ENCODE measurements at places on chromosomes 6 and 20. TPM values are rescaled to one million over a fixed set of nuclear protein-coding genes. Genes with fewer than 3 reads are reported as not detected.

ZSCAN31 gene
- 7.4 TPM for total RNA-seq

ZMYND8 gene
- 127 TPM for total RNA-seq

TLDC2 gene
- 0.17 TPM for total RNA-seq

PLCB1 gene
- total RNA-seq: 17.5 TPM

ADISSP gene
- 129 TPM for total RNA-seq

- H3K4me1 ChIP-seq: no peaks in the 10 kb centered on the region
- H3K27me3 ChIP-seq: no peaks in the 10 kb centered on the region
- no peak for DNase-seq
- H3K4me3 ChIP-seq: no peak overlapping the region
- H3K36me3 ChIP-seq: peaks cover 47% of the 10 kb centered on the region
These were observed 27.2 kb downstream of the CMTR1 start for GRCh38 chr6:37459981-37460800.

DNA sequence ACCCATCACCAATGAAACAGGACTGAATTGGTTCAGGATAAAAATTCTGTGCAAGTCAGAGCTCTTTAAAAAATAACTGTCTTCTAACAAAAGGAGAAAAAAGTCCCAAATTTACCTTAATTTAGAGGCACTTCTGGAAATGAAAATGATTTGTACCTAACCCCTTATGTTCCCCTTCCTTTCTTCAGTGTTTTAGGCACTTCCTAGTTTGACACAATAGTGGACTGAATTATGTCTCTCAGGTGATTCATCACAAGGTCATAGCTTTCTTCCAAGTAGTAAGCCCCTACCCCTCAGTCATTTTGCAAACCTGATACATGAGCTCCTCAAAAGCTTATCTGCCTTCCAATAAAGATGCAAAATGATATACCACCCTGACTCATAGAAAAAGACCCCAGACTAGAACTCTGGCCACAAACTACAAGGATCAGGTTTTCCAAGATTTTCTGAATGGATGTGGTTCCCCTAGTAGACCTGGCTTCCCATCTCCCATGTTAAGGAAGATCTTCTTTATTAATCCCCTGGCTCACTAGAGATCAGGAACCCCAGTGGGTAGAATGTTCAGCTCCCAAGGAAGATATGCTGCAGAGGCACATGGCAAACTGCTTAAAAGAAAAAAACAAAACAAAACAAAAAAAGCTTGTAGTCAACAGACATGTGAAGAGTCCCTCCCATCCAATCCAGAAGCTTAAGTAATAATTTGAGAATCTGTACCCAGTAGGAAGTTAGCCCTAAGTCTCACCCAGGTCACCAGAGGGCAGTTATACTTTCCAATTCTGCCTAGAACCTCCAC is 3.6 kb downstream of the PPP1R10 start:
- no peaks in the 10 kb centered on the region for H3K27me3 ChIP-seq
- no peak for DNase-seq
- H3K36me3 ChIP-seq: peaks cover 59% of the 10 kb centered on the region
- H3K4me1 ChIP-seq: peaks cover 36% of the 10 kb centered on the region
- H3K27ac ChIP-seq: peak overlapping the region; percentile 93
- H3K4me3 ChIP-seq: peak overlapping the region; percentile 96

GRCh38 chr6:116190550-116190949 is 63.3 kb downstream of the TSPYL4 start:
- DNase-seq: no peak
- H3K4me1 ChIP-seq: no peaks in the 10 kb centered on the region
- no peaks in the 10 kb centered on the region for H3K36me3 ChIP-seq

DNA sequence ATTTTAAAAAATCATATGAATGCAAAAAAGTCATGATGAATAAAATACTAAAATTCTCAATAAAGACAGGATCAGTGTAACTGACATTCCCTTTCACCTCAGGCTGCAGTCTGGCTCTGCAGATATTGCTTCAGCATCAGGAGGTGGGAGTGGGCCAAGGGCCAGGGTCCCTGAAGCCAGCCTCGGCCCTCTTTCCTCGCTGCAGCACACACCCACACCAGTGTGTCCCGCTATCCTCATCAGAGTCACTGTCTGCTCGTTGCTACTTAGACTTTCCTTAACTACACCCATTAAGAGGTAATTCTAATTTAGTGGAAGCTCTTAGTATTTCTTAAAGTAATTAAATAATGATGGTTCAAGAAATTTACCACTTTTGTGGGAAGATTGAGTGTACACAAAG is 298.2 kb downstream of the UBE3D start:
- H3K27ac ChIP-seq: no peak overlapping the region
- H3K27me3 ChIP-seq: no peaks in the 10 kb centered on the region
- H3K36me3 ChIP-seq: no peaks in the 10 kb centered on the region
- DNase-seq: no peak
- H3K4me1 ChIP-seq: peaks cover 29% of the 10 kb centered on the region

DNA sequence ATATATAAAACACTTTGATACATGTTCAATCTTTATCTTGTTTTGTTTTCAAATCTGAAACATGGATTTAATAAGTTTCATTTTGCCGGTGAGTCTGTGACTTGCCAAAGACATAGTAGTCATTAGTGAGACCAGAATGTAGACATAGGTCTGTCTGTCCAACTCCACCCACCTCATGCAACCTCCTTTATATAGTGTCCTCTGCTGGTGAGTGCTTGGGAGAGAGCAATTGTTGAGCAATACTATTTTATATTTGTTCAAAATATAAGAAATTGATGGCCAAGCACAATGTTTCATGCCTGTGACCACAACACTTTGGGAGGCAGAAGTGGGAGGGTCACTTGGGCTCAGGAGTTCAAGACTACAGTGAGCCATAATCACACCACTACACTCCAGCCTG is 10.8 kb upstream of the LY86 start:
- peaks cover 3% of the 10 kb centered on the region for H3K27me3 ChIP-seq
- peaks cover 8% of the 10 kb centered on the region for H3K36me3 ChIP-seq
- no peak for DNase-seq
- H3K4me1 ChIP-seq: no peaks in the 10 kb centered on the region

GRCh38 chr20:14732343-14732742 is 394.9 kb upstream of the FLRT3 start:
- no peak for DNase-seq
- no peak overlapping the region for H3K27ac ChIP-seq
- no peaks in the 10 kb centered on the region for H3K27me3 ChIP-seq
- H3K4me1 ChIP-seq: no peaks in the 10 kb centered on the region
- H3K4me3 ChIP-seq: no peak overlapping the region

DNA sequence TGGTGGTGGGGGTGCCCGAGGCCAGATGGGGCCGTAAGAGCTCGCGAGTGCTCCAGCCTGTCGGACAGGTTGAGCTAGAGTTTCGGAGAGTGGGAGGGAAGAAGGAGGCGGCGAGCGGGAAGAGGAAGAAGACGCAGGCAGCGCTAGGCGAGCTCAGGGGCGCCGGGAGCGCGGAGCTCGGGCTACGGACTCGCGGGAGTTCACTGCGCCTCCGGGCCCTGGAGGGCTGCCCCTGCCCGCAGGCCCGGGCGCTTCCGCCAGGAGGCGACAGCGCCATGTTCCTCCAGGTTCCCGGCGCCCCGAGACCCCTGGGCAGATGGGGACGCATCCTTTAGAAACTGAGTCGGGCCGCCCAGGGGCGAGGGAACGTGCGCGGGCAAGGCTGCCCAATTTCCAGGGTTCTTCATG is 984 bp downstream of the TFAP2C start:
- peaks cover 29% of the 10 kb centered on the region for H3K36me3 ChIP-seq
- H3K4me1 ChIP-seq: peaks cover 51% of the 10 kb centered on the region
- peaks cover 68% of the 10 kb centered on the region for H3K27me3 ChIP-seq

- peaks cover 14% of the 10 kb centered on the region for H3K4me1 ChIP-seq
- no peak overlapping the region for H3K4me3 ChIP-seq
- DNase-seq: no peak
These were observed 131.3 kb downstream of the CEBPB start for GRCh38 chr20:50321797-50322480.

- no peaks in the 10 kb centered on the region for H3K4me1 ChIP-seq
- no peaks in the 10 kb centered on the region for H3K27me3 ChIP-seq
- no peak overlapping the region for H3K4me3 ChIP-seq
- no peak for DNase-seq
- H3K27ac ChIP-seq: no peak overlapping the region
These were observed 354.5 kb upstream of the SYNCRIP start for GRCh38 chr6:85997206-85997605.

Measured in WTC11 (cell line).